ENCODE measurements at places on chromosomes 3 and 15.
A peak's percentile ranks its signal among the peaks of the same experiment; 100 is the strongest.

DNA sequence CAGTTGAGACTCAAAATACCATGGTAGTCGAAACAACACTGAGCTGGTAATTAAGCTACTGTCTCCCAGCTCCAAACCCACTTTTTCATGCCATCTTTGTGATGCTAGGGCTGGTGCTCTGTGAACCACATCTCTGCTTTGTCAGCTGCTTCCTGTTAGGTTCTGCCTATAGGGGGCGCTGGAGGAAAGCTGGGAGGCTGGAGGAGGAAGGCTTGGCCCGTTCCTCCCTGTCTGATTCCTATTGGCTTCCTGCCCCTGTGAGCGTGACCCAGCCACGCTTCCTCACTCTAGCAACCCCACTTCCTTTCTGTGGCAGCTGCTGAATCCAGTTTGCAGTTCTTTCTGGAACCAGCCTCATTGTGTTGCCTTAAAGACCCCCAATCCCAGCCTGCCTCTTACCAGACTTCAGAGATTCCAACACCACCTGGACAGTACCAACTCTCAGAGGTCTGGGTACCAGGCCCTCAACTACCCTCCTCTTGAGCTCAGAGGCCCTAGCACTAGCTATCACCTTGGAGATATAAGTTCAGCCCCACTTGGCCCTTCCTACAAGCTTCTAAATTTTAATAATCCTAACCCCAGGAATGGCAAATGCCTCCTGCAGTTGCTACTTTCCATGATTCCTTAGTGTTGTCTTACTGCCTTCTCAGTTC lies 120.9 kb downstream of the ERC2 start:
- DNase-seq, result no peak

GRCh38 chr15:63061975-63062374 lies 19.4 kb downstream of the TPM1 start:
- DNase-seq, result no peak

GRCh38 chr3:103056542-103056941 lies 621.7 kb downstream of the ZPLD1 start:
- no peak for DNase-seq

GRCh38 chr3:123202451-123202850 lies 708 bp downstream of the SEC22A start:
- DNase-seq, result no peak

DNA sequence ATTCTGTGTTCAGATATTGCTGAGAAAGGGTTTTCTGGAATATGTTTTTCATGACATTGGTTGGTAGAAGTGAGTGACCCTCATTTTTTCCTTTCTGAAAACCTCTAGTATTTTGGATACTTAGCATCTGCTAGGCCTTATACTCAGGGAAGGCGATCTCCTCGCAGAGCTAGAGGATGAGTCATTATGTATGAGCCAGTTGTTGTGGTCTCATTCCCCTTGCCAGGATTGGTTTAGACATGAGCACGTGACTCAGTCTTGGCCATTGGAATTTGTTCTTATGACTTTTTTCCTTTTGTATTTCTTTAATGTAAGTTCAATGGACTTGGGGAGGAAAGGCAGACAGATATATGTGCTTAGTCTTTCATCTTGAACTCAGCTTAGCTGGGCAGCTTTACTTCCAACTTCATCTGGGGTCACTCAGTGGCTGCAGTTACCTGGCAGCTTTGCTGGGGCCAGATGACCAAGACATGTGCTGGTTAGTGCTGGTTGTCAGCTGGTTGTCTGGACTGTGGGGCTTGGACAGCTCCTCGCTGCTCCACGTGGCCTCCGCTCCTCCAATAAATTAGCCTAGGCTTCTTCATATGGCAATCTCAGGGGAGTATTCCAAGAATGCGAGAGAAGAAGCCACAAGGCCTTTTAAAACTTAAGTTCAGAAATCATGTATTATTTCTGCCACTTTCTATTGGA lies 207.5 kb downstream of the IL20RB start:
- DNase-seq, result no peak

DNA sequence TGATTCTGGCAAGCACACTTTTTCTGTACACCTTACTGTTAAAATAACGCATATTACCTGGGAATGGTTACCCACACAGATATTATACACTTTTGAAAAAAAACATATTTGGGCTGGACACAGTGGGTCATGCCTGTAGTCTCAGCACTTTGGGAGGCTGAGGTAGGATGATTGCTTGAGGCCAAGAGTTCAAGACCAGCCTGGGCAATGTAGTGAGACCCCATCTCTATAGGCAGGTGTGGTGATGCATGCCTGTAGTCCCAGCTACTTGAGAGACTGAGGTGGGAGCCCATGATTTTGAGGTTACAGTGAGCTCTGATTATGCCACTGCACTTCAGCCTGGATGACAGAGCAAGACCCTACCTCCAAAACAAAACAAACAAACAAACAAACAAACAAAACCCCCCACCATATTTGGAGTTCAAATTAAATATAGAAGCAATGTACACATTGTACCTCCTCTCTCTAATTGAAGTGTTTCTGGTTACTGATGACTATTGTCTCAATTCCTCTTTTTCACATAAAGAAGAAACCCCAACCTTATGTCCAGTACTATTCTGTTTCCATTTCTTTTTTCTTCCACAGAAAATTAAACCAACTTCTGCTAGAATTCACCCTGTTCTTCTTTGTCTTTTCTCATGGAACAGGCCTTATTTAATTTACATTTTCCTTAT lies 152.6 kb upstream of the UMPS start:
- no peak for DNase-seq

- DNase-seq, result no peak
These were observed 33.9 kb upstream of the HHATL start for GRCh38 chr3:42736531-42736930.

DNA sequence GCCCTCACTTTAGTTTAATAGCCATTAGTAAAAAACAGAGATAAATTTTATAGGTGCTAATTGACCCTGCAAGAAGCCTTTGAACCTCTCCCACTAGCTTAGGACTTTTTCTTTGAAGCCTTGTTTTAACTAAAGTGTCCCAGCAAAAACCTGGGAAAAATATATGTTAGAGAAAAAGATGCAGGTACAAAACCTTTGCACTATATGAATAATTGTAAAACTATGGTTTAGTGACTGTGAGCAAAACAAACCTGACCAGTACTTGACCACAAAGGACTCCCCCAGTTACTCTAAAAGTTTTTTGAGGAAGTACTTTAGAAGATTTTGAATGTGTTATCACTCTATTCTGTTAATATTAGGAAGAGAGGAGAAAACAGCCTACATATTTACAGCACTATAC lies 123.3 kb upstream of the TP63 start:
- DNase-seq, result no peak

DNA sequence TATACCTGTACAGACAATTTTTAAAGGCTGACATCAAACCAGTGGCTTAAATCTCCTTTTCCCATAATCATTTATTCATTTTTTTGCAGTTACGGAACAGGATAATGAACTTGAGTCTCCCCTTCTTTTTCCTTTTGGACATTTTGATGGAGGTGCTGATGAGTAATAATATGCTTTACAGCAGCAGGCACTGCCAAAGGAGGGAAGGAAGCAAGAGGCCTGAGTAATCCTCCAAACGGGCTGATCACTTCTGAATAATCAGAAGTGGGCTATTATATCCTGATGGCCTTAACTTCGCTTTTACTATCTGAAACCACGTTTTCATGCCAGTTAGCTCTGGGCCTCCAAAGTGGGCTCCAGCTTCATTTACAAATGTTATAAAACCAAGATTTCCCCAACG lies 527.2 kb downstream of the FOXP1 start:
- DNase-seq, result no peak

DNA sequence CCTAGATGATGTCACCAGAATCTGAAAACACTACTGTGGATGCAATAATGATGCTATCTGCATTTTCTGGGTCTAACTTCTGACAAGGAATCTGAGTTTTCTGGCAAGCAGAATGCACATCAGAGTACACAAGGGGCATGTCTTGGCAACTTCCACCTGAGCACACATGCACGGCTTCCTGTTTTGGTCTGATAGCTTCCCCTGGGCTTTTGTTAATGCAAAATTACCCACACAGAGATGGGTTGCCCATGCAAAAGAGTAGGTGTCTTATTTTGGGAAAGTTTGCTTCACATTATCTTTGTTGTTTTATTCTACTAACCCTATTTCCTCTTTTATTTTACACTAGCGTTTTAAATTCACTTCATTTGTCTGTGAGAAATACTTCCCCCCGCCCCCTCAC lies 74.2 kb upstream of the SATB1 start:
- DNase-seq, result peak; percentile 16

- DNase-seq, result no peak
These were observed 269.4 kb upstream of the TTC14 start for GRCh38 chr3:180332608-180333007.

GRCh38 chr3:69090021-69090420 lies 5.3 kb downstream of the ARL6IP5 start:
- DNase-seq, result no peak

GRCh38 chr3:147404000-147404799 lies 2.1 kb downstream of the ZIC4 start:
- no peak for DNase-seq

DNA sequence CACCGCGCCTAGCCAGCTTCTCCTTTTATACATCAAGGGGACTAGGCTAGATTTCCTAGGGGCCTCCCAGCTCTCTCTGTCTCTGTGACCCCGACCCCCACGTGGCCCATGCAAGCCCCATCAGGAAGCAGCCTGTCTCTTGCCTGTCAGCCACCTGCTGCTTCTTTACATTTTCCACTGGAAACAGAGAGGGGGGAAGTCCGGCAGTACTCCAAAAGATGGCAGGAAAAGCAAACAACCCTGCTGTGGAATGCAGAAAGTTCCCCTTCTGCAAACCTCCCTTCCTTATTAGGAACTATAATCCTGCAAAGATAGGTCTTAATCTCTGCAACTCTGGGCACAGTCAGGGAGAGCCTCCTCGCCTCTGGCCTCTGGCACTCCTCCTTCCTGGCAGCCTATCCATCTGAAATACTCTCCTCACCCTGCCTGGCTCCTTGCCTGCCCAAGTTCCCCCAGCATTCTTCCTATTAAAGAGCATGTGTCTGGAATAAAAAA lies 47.4 kb upstream of the HACD2 start:
- no peak for DNase-seq

DNA sequence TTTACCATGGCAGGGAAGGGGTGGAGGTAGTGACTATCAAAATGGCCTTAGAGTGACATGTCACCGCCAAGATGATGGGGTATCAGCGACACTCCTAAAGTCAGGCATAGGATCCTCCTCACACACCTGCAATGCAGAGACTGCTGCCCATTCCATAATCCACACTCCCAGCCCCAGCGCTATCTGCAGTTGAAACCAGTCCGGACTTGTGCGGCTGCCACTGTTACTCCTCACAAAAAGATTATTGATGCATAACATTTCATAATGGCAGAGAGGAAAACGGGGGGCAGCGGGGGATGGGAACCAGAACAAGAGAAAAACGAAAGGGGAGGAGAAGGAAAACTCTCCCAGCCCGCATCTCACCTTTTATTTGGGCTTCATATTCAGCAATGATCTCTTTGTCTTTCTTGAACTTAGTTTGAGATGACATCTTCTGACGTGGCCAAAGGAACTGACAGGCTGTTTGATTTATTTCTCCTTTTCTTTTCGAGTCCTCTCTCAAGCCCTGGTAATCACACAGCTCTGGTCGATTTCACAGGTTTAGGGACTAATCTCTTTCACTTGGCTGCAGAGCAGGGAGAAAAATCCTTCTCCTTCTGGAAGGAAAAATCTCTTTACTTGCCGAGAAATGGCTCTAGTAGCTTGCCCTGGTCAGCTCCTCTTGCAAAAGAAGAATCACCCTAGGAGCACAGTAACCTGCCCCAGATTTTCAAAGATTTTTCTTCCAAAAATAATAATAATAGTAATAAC lies 749 bp downstream of the SRGAP3 start:
- DNase-seq, result no peak

DNA sequence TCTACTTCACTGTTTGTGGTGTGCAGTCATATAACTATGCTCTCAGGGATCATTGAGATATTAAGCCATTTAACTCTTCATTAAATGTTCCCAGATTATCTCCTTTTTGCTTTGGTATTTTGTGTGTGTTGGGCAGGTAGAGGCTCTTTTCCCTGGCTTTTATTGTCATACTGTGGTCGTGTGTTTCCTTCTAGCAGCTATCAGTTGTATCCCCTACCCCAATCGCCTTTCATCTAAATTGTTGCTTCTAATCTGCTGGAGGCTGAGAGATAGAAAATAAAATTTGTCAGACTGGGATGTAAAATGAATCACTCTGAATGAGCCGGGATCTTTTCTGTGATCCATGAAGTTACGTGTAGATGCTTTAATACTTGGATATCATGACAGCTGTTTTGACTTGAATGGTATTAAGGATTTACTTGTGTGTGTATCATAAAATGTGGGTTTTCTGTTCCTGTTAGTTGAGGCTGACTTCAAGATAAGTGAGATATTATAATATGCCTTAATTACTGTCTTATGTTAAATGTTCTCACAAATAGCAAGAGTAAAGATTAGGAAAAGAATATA lies 9.2 kb downstream of the NFKBIZ start:
- DNase-seq, result no peak

DNA sequence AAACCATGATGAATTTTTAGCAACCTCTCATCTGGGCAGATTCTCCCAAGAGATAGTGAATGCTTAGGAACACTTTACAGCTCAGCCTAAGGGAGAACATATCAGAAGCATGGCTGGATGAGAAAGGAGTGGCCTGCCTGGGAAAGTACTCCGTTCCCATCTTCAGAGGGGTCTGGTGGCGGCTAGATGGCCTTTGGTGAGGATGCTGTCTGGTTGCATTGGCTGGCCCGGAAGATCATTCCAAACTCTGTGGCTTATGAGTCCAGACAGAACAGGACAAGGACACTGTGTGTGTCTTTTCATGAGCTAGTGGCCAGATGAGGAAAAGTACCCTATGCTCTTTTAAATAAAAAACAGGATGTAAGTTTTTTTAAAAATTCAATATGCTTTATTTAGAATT lies 51.2 kb downstream of the CRTC3 start:
- no peak for DNase-seq

GRCh38 chr3:49759226-49759625 lies 27.1 kb downstream of the IP6K1 start:
- DNase-seq, result no peak

GRCh38 chr3:12588039-12589009 lies 31.4 kb downstream of the MKRN2 start:
- DNase-seq, result no peak

- DNase-seq, result no peak
These were observed 183.4 kb upstream of the THRB start for GRCh38 chr3:24678021-24678420.

- DNase-seq, result no peak
These were observed 1428.2 kb upstream of the GBE1 start for GRCh38 chr3:83189634-83190033.

All from activated CD8-positive, alpha-beta memory T cell treated with anti-CD3 and anti-CD28 coated beads, Interleukin-2, amount 50 U/mL, for 4 hours (primary cell).